ENCODE measurements at places on chromosomes 16 and 17. TPM values are rescaled to one million over a fixed set of nuclear protein-coding genes. Genes with fewer than 3 reads are reported as not detected.

The SLC22A31 gene
- 0.15 TPM for total RNA-seq

The CFAP97D1 gene
- total RNA-seq = not detected

The BCL6B gene
- 107 TPM for total RNA-seq

The CCL7 gene
- total RNA-seq = 1.3 TPM

The ATP1B2 gene
- not detected for total RNA-seq

The TPSD1 gene
- total RNA-seq = not detected

The TMC7 gene
- 2.6 TPM for total RNA-seq

The SLC39A11 gene
- 18.5 TPM for total RNA-seq

The PABPN1L gene
- total RNA-seq = not detected

The OTOP3 gene
- not detected for total RNA-seq

The CCL17 gene
- total RNA-seq = not detected

The NLRC5 gene
- 5.5 TPM for total RNA-seq

The TBC1D3I gene
- not detected for total RNA-seq

The NGFR gene
- 0.30 TPM for total RNA-seq

The CCDC92B gene
- total RNA-seq = not detected

The KRT28 gene
- total RNA-seq = not detected

The POLR3K gene
- 10.4 TPM for total RNA-seq

The RAMP2 gene
- 5.2 TPM for total RNA-seq

The CLDN7 gene
- total RNA-seq = 12.9 TPM

The RHBDF1 gene
- total RNA-seq = 19.5 TPM

The SMPD3 gene
- total RNA-seq = not detected

The TRIM72 gene
- not detected for total RNA-seq

The ARL17B gene
- 4.5 TPM for total RNA-seq

The GJC1 gene
- 35.0 TPM for total RNA-seq

The SLC5A10 gene
- not detected for total RNA-seq
